ENCODE measurements at places on chromosomes 6 and 20.

- no peak for DNase-seq
Measured at GRCh38 chr6:148502083-148502772, 159.6 kb downstream of the SASH1 start.

GRCh38 chr6:104201557-104201956 is 658.2 kb downstream of the HACE1 start:
- no peak for DNase-seq

DNA sequence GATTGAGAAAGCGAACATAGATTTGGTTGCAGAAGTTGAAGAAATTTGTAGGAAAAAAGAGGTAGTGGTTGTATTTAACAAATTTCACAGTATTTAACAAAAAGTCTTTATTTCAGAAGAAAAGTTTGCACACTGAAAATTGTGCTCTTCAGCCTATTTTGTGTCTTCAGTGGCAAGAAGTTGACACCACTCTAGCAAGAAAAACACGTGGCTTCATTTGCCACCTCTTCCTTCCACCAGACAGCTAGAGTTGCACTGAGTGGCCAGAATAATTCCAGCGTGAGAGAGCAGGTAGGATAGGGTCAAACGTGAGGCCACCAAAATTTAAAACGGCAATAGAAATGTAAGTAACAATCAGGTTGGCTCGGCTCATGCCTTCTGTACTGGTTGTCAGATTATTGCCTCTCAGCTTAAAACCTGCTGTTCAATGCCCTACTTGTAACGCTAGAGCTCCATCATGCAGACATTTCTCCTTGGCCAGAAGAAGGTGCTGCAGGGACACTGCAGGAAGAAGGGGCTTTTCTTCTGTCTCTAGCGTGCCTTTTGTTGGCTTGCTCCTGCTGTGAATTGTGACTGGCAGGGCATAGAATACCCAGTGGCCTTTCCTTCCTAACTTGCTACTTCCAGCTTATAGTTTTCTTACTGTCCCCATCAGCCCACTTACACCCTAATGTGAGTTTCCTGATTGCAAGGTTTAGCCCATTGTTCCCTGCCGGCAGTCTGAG is 12.1 kb downstream of the TRAPPC3L start:
- DNase-seq = no peak

DNA sequence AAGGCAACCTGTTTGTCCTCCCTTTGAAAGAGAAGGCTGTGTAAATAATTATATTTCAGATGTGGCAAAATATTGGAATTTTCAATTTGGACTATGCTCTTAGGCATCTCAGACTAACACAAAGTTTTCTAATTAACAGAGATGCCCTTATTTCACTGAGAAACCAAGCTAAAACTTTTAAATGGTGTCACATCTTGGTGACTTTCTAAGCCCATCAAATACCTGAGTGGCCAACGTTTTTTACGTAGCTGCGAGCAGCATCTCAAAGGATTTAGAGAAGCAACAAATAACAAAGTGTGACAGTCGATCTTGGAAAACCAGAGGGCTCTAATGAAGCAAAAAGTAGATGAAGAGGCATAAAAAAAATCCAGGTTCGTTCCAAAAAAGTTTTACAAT is 3.4 kb upstream of the HEY2 start:
- no peak for DNase-seq

GRCh38 chr6:91654357-91654756 is 1067.5 kb upstream of the MAP3K7 start:
- DNase-seq = no peak

- no peak for DNase-seq
Measured at GRCh38 chr6:163438298-163438939, 23.9 kb downstream of the QKI start.

GRCh38 chr6:511488-512137 is 120.1 kb downstream of the IRF4 start:
- DNase-seq = no peak

- no peak for DNase-seq
Measured at GRCh38 chr6:18579869-18580268, 192.7 kb downstream of the RNF144B start.

DNA sequence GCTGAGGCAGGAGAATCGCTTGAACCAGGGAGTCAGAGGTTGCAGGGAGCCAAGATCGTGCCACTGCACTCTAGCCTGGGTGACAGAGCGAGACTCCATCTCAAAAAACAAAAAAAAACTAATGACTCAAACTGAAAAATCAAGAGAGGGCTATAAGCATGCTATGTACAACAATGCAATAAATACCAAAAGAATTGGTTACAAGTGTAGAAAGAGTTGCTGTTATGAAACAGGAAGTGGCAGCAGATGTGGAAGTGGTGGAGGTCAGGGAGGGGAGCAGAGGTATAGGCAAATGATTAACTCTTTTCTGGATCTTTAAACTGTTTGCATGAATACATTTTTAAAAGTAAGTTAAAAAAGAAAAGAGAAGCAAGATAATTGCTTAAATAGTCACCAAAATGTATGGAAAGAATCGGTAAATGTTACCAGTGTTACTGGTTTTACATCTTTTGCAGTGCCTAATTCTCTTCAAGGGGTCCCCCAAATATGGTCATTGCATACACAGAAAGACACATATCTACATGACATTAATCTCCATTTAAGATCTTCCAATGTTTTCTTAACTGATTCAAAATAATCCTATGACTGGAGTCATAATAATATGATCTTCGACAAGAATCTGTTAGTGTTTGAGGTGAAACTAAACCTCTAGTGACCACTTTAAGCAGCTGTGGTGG is 15.0 kb downstream of the CALHM6 start:
- DNase-seq = no peak
